ENCODE measurements at places on chromosomes 2 and 18.

DNA sequence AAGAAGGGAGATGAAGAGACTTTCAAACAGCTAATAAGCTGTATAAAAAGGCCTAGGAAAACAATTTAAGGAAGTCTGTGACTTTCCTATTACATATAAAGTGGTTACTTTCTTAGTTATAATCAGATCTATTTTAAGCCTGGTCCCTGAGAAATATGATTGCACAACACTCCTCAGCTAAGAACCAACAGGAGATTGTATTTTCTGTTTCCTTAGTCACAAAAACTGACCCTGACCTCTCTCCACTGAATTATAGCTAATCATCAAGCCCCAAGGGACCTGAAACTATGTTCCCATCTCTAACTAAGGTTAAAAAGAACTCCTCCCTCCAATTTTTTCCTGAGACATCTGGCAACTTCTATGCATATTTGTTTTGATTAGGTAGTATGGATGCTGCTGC, 106.9 kb downstream of the ROCK1 start:
- DNase-seq, result no peak

- no peak for DNase-seq
Observed at GRCh38 chr2:1723397-1724042, 20.8 kb downstream of the PXDN start.

- no peak for DNase-seq
Observed at GRCh38 chr18:54856105-54856646, 27.9 kb downstream of the RAB27B start.

- DNase-seq, result no peak
Observed at GRCh38 chr2:101859604-101860003, 132.2 kb upstream of the IL1R2 start.

DNA sequence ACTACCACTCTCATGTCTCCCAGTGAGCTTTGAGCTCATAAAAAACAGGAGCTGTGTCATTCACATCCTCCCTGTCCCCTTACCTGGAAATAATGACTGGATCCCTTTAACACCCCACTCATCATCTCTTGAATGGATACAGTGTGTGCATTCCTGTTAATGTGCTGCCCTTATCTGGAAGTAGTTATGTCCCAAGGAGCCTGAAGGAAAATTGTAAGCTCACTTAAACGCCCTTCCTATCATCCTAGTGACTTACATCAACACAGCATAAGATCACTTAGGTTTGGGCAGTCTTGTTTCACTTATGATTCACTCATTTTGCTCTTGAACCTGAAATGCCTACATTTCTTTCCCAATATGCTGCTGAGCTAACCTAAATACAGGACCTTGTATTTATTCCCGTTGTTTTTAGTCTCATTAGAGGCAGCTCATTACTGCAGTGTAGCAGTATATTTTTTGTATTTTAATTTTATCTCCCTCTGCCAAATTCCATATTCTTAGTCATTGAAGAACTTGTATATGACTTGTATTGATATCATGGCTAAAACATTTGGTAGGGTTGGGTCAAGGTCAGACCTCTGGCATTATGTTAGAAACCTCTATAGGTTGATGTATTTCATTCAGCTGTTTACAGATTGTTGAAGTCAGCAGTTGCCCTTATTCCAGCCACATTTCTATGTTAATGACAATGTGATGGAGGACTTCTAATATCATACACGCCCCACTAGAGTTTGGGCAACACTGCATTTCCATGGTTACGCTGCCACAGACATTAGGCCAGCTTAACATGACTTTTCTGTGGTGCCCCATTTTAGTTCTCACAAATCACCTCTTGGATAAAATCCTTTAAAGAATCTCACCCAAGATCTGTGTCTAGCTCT, 72.9 kb downstream of the PKP4 start:
- no peak for DNase-seq

DNA sequence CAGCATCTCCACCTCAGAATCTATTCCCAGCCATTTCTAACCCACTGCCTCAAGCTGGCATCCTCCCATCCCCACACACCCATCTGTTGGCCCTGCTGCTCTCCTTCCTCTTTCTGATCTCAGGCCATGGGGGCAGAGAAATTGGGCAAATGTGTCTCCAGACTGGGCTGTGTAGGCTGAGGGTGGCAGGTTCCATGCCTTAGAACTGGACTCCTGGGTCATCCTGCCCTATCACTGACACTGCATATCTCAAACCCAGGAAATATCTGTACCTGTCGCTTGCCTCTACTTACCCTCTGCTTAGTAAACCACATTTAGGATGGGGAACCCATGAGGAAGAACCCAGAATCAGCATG, 1.8 kb downstream of the WNT10A start:
- DNase-seq, result no peak

- DNase-seq, result peak; percentile 42
Observed at GRCh38 chr2:207202645-207203044, 36.9 kb upstream of the KLF7 start.

GRCh38 chr18:55136258-55136657, 177.0 kb upstream of the CCDC68 start:
- DNase-seq, result no peak

GRCh38 chr2:24924266-24924665, 4.2 kb upstream of the ADCY3 start:
- no peak for DNase-seq

- DNase-seq, result no peak
Observed at GRCh38 chr2:64679673-64680425, 26.1 kb upstream of the SERTAD2 start.

GRCh38 chr2:128391679-128392078, 73.0 kb upstream of the HS6ST1 start:
- no peak for DNase-seq

GRCh38 chr2:241468476-241468781, 40.0 kb downstream of the STK25 start:
- no peak for DNase-seq

GRCh38 chr2:58851598-58851997, 610.5 kb upstream of the FANCL start:
- DNase-seq, result no peak

DNA sequence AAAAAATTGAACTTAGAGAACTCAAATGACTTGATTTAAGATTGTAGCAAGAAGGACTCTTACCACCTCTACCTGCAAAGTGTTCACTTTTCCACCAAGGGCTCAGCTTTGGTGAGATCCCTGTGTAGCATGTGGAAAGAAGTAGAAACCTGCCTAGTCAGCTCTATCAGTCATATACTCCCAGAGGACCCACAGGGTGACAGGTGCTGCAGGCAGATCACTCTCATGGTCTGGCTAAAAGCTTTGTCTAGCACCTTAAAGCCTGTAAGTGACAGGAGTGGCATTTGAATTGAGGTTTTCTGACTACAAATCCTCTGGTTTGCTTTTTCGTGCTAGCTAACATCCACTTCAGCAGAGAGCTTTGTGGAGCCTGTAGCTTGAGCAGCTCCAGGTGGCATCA, 18.7 kb upstream of the NEMP2 start:
- no peak for DNase-seq

- peak; percentile 90 for DNase-seq
Observed at GRCh38 chr2:37588316-37588777, 83.1 kb downstream of the CDC42EP3 start.

- DNase-seq, result no peak
Observed at GRCh38 chr2:29010946-29011345, 29.8 kb downstream of the TOGARAM2 start.

- DNase-seq, result no peak
Observed at GRCh38 chr2:49241991-49242390, 87.7 kb upstream of the FSHR start.

DNA sequence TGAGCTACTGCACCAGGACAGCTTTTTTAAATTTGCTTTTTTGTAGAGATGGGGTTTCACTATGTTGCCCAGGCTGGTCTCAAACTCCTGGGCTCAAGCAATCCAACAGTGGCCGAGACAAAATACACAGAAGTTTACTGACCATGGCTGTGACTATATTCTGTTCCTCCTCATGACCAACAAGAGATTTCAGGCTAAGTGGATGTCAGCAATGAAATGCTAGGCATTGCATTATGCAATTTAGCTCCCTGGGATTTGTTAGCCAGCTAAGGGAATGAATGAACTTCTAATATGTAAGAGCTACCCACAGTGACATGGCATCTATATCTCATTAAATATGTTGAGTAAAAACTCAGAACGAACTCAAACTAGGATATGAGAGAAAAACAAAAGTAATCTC, 81.9 kb upstream of the MBOAT2 start:
- no peak for DNase-seq

GRCh38 chr2:137924019-137924418, 40.3 kb upstream of the HNMT start:
- DNase-seq, result no peak

DNA sequence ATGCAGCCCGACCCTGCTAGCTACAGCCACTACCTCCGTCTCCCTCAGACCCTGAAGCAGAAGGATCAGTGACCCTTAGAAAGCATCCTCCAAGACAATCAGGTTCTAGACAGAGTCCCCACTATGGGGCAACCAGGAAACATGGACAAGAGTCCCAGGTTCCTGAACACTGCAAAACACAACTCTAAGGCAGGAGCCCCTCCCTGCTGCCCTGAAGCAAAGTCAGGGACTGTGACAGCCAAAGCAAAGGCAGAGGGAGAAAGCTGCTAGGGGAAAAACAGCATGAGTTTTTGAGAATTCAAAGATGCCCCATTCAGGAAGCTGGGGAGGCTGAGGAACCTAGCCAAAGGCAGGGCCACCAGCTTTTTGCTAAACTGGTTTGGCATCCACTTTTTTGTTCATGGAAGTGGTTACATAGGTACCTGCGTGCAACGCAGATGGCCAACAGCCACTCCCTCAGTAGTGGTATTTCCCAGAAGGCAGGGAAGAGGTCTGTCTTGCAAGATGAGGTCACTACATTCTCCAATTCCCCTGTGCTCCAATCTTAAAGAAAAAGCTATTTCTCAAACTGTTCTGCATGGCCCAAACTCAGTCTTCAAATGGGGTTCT, 33.2 kb downstream of the MYO5B start:
- no peak for DNase-seq

- peak; percentile 73 for DNase-seq
Observed at GRCh38 chr2:223759569-223760430, 77.6 kb downstream of the AP1S3 start.

DNA sequence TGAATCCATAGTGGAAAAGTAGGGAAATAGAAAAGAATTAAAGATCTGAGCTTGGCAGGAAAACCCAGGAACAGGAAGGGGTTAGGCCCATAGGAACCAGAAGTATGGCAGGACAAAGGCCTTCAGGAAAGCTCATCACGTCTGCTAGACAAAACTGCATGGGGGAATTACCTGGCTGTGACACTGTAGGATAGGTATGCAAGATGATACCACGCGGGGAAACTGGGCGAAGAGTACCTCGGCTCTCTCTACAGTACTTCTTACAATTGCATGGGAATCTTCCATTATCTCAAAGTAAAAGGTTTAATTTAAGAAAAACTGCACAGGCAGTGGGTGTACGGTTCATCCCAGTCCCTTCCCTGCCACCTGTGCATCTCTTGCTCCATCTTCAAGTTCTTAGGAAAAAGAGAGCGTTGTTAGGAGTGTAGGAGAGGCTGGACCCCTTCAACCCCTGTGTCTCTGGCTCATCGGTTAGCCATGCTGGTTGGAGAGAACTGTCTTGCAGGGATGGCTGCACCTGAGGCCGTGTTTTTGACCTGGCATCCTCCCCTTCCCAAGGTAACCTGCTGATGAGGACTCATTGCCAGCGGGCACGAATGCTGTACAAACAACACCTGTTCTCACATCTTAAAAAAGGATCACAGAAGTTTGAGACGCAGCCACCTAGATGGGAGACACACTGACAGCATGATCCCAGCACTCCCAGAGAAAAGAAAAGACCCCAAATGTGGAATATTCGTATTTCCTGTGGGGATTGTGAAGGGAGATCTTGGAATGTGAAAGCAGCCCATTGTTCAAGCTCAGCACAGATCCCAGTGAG, 120.5 kb upstream of the COPS8 start:
- DNase-seq, result no peak

- DNase-seq, result no peak
Observed at GRCh38 chr18:65326805-65327204, 424.0 kb upstream of the CDH7 start.

- no peak for DNase-seq
Observed at GRCh38 chr2:3341336-3341735, 36.3 kb downstream of the EIPR1 start.

DNA sequence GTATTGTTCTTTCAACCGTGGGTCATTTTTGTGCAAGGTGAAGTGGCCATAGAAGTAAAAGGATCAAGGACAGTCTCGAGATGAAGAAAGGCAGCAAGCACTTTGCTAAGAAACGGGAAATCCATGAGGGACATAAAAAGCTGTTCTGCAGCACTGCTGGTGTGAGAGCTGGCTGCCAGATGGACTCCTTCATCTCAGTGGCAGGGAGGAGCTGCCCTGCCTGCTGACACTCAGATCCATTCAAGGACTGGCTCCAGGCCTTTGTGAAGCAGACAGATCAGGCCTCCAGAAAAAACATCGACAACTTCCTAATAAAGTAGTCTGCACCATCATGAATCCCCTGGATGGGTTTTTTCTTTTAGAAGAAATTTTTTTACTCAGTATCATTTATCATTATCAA, 29.5 kb downstream of the RMC1 start:
- DNase-seq, result no peak

All from HT-29 (cell line).